ENCODE measurements at places on chromosomes 7 and 10. TPM values are rescaled to one million over a fixed set of nuclear protein-coding genes. Genes with fewer than 3 reads are reported as not detected.

- no peaks in the 10 kb centered on the region for H3K36me3 ChIP-seq
- DNase-seq, result no peak
- H3K27me3 ChIP-seq, result no peaks in the 10 kb centered on the region
- H3K4me3 ChIP-seq, result no peak overlapping the region
These were observed 150.3 kb downstream of the ZNF22 start for GRCh38 chr10:45150997-45151396.

GRCh38 chr10:119450606-119451299 is 91.8 kb downstream of the RGS10 start:
- no peak overlapping the region for H3K4me3 ChIP-seq
- H3K27me3 ChIP-seq, result no peaks in the 10 kb centered on the region
- H3K27ac ChIP-seq, result no peak overlapping the region

DNA sequence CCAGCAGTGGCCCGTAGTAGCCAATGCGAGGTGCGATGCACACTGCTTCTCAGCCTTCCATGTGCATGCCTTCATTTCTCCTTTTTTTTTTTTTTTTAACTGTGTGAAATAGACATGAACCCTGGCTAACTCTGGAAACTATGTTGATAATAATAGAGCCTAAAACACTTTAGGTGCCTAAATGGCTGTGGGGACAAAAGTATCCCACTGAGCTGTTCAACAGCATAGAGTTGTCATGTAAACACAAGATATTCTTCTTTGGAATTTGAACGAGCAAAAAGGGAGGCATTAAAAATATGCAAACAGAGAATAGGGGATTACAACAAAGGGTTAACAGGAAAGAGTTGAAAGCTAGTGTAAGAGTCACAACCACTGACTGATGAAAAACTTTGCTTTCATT is 162.1 kb upstream of the NOBOX start:
- no peak overlapping the region for H3K27ac ChIP-seq
- H3K36me3 ChIP-seq, result no peaks in the 10 kb centered on the region
- DNase-seq, result no peak
- H3K27me3 ChIP-seq, result no peaks in the 10 kb centered on the region
- H3K4me1 ChIP-seq, result no peaks in the 10 kb centered on the region

DNA sequence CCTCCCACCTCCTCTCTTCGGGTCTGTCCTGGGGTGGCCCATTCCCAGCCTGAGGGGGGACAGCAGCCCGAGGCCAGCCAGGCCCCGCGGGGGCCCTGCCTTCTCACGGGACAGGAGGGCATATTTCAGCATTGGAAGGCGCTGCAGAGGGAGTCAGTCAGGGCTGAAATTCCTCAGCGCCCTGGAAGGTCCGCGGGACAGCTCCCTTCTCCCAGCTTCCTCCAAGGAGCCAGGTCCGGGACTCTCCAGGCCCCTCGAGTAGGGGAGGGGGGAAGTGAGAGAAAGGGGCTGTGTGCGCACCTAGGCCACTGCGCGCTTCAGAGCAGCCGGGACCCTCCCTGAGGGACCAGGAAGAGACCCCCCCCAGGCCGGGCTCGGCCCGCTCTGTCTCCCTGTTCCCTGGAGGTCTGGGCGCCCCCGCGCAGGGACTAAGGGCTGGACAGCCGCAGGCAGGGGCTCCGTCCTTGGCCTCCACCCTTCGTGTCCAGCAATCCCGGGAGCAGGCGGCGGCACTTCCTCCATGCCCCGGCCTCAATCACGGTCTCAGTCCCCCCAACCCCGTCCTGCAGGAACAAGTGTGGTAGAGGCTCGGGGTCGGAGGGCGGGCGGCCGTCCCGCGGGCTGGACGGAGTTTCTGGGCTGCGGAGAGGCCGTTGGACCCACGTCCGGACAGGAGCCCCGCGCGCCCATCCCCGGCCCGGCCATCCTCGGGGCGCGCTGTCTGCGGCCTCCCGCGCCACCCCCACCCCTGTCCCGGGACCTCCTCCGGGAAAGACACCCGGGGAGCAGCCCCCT is 6.0 kb upstream of the ELFN1 start:
- peaks cover 16% of the 10 kb centered on the region for H3K4me1 ChIP-seq
- DNase-seq, result no peak
- H3K27me3 ChIP-seq, result peaks cover 51% of the 10 kb centered on the region

DNA sequence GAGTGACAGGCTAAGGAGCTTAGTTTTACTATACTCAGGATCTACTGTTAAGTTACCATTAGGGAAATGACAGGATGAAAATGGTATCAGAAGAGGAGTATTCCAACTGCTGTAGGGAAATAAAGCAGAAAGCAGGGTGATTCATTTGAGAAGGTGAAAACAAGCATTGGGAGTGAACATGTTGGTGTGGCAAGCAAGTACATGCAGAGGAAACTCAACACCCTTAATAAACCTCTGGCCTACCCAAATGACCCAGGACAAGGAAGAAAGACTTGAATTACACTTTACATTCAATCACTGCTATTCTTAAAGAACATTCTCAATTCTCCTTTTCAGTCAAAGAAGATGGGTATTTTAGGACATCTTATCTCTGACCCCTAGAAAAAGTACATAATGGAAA is 28.7 kb downstream of the ERLIN1 start:
- no peak for DNase-seq

- H3K27ac ChIP-seq, result no peak overlapping the region
- no peak overlapping the region for H3K4me3 ChIP-seq
- peaks cover 35% of the 10 kb centered on the region for H3K36me3 ChIP-seq
- no peak for DNase-seq
- no peaks in the 10 kb centered on the region for H3K27me3 ChIP-seq
These were observed 14.6 kb downstream of the EDRF1 start for GRCh38 chr10:125734148-125734547.

DNA sequence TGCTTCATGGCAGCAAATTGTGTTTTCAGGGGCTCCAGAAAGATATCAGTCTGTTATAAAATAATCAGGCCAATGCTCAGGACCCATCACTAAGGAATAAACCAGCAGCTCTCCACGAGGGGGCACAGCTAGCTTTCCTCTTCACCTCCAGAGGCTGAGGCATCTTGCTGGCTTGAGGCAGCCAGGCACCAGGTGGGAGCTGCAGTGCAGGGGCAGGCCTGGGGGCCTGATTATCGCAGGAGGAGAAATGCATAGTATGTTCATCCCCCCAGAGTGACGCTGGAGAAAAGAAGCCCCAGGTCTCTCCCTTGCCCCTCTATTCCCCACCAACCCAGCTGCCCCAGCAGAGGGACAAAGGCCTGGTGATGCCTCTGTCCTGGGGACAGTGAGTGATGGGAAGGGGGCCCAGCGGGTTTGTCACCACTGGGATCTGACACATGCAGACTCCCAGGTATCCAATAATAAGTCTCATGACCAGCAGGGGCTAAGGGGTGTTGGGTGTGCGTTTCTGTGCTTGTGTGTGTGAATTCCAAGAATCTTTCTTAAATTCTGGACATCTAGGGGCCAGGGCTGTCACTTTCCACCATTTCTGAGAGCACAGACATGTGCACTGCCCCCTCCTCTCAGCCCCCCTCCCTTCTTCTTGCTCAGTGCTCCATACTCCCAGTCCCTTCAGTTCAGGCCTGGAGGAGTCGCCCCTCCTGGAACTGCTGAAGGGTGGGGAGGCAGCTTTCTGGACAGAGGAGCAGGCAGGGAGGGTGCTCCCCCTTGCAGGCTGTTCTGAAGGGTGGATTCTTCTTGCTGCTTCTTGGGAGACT is 128.1 kb upstream of the FAM20C start:
- peak; percentile 49 for DNase-seq
- no peaks in the 10 kb centered on the region for H3K27me3 ChIP-seq
- H3K4me1 ChIP-seq, result no peaks in the 10 kb centered on the region

GRCh38 chr7:116588225-116588624 is 63.4 kb downstream of the CAV1 start:
- H3K4me3 ChIP-seq, result no peak overlapping the region
- H3K27ac ChIP-seq, result no peak overlapping the region

DNA sequence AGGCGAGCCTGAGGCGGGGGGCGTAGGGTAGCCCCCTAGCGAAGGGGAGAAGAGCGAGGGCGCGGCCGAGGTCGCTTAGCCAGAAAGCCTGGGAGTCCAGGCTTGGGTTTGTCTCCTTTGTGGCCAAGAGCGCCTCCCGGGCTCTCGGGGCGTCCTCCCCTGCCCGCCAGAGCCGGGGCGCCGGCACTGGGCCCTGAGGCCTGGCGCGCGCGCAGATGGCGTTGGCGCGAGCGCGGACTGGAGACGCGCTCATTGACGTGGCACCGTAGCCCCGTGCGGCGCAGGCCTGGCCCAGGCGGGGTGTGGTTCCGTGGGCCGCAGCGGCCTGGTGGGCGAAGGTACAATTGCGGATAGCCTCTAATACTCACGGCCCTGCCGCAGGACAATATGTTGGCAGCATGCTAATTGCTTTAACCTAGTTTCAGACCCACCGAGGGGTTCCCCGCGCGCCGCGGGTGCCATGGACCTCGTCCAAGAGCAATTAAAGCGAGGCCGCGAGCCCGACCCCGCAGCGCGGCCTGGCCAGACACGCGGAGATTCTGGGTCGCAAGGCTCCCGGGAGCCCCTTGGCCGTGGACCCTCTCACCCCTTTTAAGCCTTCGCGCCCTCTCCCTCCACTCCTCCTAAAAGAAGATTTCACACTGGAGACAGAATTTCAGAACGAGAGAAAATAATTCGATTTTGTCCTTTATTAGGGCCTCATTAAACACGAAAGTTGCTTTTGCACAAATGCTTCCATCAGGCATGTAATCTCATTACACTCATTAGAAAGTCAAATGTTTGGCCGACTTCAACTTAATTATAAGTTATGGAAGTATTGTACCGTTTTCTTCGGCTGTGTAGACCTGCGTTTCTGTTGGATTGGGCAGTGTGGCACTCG is 3.1 kb downstream of the PTF1A start:
- no peaks in the 10 kb centered on the region for H3K4me1 ChIP-seq
- no peak overlapping the region for H3K27ac ChIP-seq
- H3K4me3 ChIP-seq, result no peak overlapping the region
- peaks cover 79% of the 10 kb centered on the region for H3K27me3 ChIP-seq
- H3K36me3 ChIP-seq, result no peaks in the 10 kb centered on the region

GRCh38 chr10:15166325-15166724 is 2.2 kb downstream of the NMT2 start:
- no peak overlapping the region for H3K27ac ChIP-seq
- no peaks in the 10 kb centered on the region for H3K4me1 ChIP-seq
- no peaks in the 10 kb centered on the region for H3K27me3 ChIP-seq
- no peak overlapping the region for H3K4me3 ChIP-seq
- DNase-seq, result no peak

GRCh38 chr7:86149024-86149665 is 494.6 kb upstream of the GRM3 start:
- no peaks in the 10 kb centered on the region for H3K4me1 ChIP-seq
- H3K27me3 ChIP-seq, result no peaks in the 10 kb centered on the region
- no peak for DNase-seq
- no peak overlapping the region for H3K4me3 ChIP-seq

DNA sequence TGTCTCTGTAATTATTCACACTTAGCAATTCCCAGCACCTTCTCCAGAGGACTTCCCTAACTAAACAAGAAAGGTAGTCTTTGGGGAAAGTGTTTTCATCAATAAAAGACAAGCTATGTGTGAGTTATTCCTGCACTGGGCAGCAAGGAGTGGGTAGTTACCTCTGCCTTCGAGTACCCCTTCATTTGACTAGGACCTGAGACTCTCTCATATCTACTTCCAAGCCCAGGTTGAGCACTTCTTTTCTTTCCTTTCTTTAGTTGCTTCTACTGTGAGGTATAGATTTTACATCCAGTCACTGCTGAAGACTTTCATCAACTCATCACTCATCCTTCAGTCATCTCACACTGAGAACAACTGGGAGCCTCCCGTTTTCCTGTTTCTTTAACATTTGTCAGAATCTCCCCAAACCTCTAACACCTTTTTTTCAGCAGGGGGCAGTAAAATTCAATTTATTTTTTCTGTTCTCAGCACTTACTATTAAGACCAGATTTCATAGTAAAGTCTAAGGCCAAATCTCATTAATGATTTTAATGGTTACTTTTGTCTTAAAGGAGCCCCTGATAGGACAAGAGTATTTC is 80.1 kb upstream of the PRSS1 start:
- no peak for DNase-seq
- no peaks in the 10 kb centered on the region for H3K36me3 ChIP-seq
- H3K4me1 ChIP-seq, result no peaks in the 10 kb centered on the region
- H3K27me3 ChIP-seq, result no peaks in the 10 kb centered on the region

GRCh38 chr7:101390901-101391301 is 28.2 kb downstream of the COL26A1 start:
- no peak overlapping the region for H3K27ac ChIP-seq
- H3K36me3 ChIP-seq, result no peaks in the 10 kb centered on the region
- no peak overlapping the region for H3K4me3 ChIP-seq
- no peaks in the 10 kb centered on the region for H3K27me3 ChIP-seq

GRCh38 chr7:132291481-132291880 is 284.8 kb downstream of the PLXNA4 start:
- no peaks in the 10 kb centered on the region for H3K27me3 ChIP-seq
- H3K4me1 ChIP-seq, result no peaks in the 10 kb centered on the region
- H3K4me3 ChIP-seq, result no peak overlapping the region
- no peak for DNase-seq
- no peaks in the 10 kb centered on the region for H3K36me3 ChIP-seq

DNA sequence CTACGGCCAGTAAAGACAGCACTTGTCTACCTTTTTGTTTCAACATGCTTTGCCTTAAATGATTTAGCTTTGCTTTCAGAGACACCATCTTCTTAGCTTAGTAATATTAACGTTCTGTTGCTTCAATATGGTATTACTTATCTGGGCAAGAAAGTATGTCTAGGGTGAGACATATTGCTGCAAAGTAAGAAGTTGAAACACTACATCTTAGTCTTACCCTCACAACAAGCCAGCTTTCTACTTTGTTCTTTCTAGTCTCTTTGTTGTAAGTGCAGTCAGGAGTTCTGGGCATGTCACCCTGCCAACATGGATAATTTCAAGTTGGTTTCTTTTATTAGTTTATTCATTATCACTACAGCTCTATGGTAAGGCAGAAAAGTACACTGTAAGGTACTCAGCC is 122.7 kb upstream of the DNAJB12 start:
- H3K36me3 ChIP-seq, result no peaks in the 10 kb centered on the region
- H3K4me3 ChIP-seq, result no peak overlapping the region
- no peak overlapping the region for H3K27ac ChIP-seq
- H3K27me3 ChIP-seq, result no peaks in the 10 kb centered on the region

The PLXDC2 gene
- total RNA-seq, result 22.4 TPM

The CCL24 gene
- total RNA-seq, result 18.4 TPM

The RELN gene
- 1.1 TPM for total RNA-seq

The CCAR1 gene
- 62.8 TPM for total RNA-seq

The WIPF3 gene
- 2.3 TPM for total RNA-seq

All from colonic mucosa (tissue), 4 donors.